ENCODE measurements at places on chromosomes 5 and 9. TPM values are rescaled to one million over a fixed set of nuclear protein-coding genes. Genes with fewer than 3 reads are reported as not detected.
A peak's percentile ranks its signal among the peaks of the same experiment; 100 is the strongest.

GRCh38 chr5:1111241-1111726 is 579 bp downstream of the SLC12A7 start:
- peak; percentile 22 for DNase-seq

- DNase-seq, result no peak
These were observed 87.4 kb upstream of the GNA14 start for GRCh38 chr9:77735494-77735893.

DNA sequence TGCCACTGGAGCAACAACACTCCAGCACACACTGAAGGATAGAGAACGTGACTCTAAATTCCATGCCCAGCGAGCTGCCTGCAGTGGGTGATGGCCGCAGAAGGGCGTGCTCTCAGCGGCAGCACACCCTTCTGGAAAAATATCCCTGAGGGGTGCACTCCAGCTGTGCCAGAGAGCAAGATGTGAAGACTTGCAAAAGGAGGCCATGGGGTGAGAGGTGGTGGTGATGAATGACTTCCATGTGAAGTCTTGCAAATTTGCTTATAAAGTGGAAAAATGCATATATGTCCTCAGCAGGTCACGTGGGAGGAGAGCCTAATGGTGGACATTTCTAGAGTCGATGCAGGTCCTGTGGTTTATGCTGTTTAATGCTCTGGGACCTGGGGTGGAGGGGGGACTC is 39.8 kb upstream of the COL5A1 start:
- peak; percentile 61 for DNase-seq

GRCh38 chr9:116717150-116717549 is 30.0 kb downstream of the TRIM32 start:
- DNase-seq, result no peak

GRCh38 chr9:82645600-82645999 is 417.3 kb downstream of the RASEF start:
- no peak for DNase-seq

Gene PKD2L2
- total RNA-seq, result 0.26 TPM

DNA sequence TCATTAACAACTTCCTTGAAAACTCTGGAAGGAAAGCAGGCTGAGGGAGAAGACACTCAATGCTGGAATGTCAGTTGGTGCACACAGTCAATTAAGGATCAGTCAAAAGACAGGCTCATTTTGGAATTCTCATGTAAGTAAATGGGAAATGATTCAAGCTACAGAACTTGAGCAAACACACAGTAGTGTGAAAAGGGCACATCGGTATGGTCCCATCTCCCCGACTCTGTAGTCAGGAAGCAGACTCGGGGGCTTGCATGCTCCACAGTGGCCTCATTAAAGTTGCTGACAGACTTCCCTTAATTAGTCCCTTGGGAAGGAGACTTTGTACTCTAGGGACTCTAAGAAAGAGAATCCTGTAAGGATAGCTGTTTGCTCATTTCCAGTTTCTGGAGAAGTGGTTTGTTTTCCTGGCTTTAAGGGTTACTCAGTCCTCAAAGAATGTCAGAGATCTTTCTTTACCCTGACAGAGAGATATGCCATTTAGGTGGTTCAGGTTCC is 339.2 kb downstream of the ADAMTS6 start:
- peak; percentile 81 for DNase-seq

Gene NPDC1
- total RNA-seq, result 15.7 TPM

DNA sequence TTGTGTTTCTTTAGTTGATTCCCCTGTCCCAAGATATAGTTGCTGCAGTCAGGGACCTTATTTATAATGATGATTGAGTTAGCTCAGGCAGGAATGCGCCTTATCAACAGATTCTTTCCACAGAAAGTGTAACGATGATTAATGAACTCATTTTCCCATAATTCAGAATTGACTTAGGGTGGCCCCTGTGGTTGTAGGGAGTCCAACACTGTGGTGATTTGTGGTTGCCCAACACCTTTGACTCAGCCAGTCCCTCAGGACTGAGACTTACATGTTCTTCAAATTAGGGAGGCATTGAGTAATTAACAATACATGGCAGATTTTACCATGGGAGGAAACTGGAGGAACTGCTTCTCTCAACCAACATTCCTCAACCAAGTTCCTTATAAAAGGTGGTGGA is 221.9 kb downstream of the GABRG2 start:
- no peak for DNase-seq

- no peak for DNase-seq
These were observed 59.2 kb upstream of the ADAMTS2 start for GRCh38 chr5:179404321-179405053.

DNA sequence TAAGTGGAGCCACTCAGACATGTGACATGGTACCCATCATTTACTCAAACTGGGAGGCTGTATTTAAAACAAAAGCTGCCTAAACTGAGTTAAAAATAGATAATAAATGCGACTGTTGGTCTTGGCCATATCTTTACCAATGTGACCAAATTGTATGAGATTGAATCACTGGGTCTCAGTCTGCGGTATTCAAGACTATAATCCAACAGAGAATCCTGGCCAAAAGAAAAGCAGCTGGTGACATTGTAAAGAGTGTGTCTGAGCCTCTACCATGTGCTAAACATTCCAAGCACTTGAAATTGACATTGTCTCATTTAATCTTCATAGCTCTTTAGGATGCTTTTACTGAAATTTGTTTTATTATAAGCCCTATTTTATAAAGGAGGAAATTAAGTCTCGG is 282.6 kb downstream of the ZNF608 start:
- no peak for DNase-seq

DNA sequence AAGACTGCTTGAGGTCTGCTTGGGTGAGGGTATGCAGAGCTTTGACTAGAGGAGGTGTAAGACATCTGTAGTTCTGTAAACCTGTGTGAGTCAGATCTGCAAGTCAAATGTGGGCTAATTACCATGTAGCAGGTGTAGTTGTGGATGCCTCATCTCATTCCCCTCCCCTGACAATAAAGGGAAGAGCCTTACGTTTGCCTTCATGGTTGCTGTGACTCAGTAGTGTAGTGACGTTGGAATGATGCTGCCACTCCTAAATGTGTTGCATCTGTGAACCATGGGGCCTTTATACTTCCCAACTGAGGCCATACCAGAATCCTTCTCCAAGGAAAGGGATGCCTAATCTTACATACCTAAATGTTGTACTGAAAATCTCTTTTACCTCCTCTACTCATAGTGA is 26.0 kb downstream of the PRDM6 start:
- no peak for DNase-seq

DNA sequence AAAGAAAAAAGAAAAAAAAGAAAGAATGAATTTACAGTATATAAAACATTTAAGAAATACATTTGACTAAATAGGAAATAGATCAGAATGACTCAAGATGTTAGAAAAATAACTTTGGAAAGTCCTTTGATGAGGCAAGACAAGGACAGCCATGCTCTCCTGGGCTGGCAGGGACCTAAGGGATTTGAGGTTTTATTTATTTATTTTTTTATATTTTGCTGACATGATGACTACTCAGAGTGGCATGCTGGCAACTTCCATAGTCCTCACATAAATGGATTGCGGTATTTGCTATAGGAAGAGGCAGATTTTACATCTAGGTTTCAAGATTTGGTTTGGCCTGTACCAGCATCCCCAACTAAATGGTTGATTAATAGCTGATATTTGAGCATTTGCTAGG is 17.7 kb downstream of the SLC28A3 start:
- DNase-seq, result peak; percentile 53

- DNase-seq, result peak; percentile 87
These were observed 6.6 kb downstream of the SLC46A2 start for GRCh38 chr9:112884101-112884500.

Gene PAM
- total RNA-seq, result 405 TPM

Data from fibroblast of lung (primary cell).